Left colon (tissue), 2 donors: ENCODE measurements at places on chromosomes 11 and 22. TPM values are rescaled to one million over a fixed set of nuclear protein-coding genes. Genes with fewer than 3 reads are reported as not detected.

DNA sequence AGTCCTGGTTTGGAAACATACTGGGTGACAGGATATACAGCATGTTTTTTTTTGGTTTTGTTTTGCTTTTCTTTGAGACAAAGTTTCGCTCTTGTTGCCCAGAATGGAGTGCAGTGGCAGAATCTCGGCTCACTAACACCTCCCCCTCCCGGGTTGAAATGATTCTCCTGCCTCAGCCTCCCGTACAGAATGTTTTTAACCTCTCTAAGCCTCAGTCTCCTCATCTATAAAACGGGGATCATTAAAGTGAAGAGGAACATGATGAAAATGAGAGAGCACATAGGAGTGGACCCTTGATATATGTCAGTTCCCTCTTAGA is 28.1 kb upstream of the SCARF2 start:
- no peak for DNase-seq

- DNase-seq = no peak
These were observed 101.1 kb downstream of the ADAMTS15 start for GRCh38 chr11:130549393-130549999.

GRCh38 chr22:39169797-39170466 is 17.5 kb upstream of the CBX7 start:
- DNase-seq = no peak

GRCh38 chr11:1237851-1238250 is 15.0 kb downstream of the MUC5B start:
- peak; percentile 27 for DNase-seq

- DNase-seq = no peak
These were observed 13.2 kb downstream of the RAC2 start for GRCh38 chr22:37230673-37231405.

- DNase-seq = peak; percentile 92
These were observed 3.5 kb downstream of the PHLDB1 start for GRCh38 chr11:118610773-118611432.

- peak; percentile 86 for DNase-seq
These were observed 69.0 kb upstream of the SYT13 start for GRCh38 chr11:45354976-45355705.

- DNase-seq = no peak
These were observed 5.2 kb downstream of the SMARCB1 start for GRCh38 chr22:23791738-23792645.

DNA sequence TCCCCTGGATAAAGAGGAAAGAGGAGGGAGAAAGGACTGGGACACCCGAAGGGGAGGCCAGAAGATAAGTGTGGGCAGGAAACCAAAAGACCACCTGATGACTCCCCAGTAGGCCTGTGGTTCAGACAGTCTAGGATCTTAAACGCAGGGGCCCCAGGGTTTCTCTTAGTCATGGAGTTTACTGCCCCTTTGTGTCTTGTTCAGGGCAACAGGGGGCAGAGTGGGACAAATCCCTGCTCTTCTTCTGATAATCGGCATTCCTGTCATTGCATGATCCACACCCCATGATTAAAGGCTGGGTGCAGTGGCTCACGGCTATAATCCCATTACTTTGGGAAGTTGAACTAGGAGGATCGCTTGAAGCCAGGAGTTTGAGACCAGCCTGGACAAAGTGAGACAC is 4.7 kb upstream of the TMPRSS13 start:
- DNase-seq = no peak

DNA sequence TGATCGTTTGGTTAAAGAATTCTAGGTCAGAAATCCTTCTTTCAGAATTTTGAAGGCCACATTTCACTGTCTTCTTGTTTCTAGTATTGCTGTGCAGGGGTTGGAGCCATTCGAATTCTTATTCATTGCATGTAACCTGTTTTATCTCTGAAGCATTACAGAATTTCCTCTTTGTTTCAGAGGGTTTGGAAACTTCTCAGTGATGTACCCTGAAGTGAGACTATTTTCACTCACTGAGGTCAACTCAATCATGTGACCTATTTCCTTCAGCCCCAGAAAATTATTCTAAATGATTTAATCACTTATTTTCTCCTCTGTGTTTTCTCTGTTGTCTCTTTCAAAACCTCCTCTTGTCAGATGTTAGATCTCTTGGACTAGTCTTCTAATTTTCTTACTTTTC is 147.8 kb downstream of the ENTHD1 start:
- no peak for DNase-seq

- DNase-seq = no peak
These were observed 327.9 kb downstream of the SOX6 start for GRCh38 chr11:16028419-16028818.

DNA sequence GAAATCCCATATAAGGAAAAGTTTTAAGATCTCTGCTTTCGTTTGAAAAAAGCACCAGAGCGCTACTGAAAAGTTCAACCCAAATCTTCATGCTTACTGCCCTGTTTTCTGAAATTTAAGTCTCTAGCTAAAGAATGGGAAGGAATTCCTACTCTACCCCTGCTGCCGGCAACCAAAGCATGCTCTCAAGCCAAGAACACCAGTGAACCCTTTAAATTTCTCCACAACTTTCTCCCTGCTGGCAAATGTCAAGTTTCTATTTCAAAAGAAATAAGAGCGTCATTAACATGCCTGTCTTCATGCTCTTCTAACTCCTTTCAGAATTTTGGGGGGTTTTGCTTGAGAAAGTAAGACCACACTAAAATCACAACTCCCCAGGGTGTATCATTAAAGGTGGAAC is 6.8 kb upstream of the SMCO4 start:
- DNase-seq = no peak

DNA sequence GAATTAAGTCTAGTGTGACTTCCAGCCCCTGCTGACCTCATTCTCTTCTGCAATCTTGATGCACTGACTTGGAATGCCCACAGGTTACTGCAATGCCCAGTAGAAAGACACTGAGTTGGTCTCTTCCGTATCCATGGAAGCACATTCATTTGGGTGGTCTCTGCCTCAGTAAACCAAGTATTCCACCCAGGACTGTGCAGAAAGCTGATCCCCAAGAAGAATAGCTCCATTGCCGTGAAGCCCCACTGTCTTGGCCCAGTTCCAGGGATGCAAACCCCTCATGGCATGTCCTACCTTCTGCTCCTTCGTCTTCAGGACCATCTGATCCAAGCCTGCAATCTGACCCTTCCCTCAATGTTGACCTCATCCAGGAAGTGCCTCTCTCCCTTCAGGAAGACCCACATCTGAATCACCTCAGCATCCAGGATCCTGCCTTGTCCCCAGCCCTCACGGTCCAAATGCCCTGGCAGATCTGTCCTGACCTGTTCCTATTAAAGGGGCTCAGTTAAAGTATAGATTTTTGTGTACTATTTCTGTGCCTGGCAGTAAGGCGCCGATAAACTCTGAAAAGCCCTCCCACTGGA is 425.8 kb downstream of the SOX6 start:
- no peak for DNase-seq

- peak; percentile 47 for DNase-seq
These were observed 1.3 kb downstream of the FAM180B start for GRCh38 chr11:47587723-47588326.

The JOSD1 gene
- 144 TPM for total RNA-seq

The PLCB3 gene
- 92.2 TPM for total RNA-seq

The OR4D5 gene
- 0.37 TPM for total RNA-seq

The CCND1 gene
- 83.5 TPM for total RNA-seq

The TPBGL gene
- not detected for total RNA-seq

The OR8D1 gene
- total RNA-seq = not detected

The JHY gene
- total RNA-seq = 1.9 TPM
